ENCODE measurements at places on chromosomes 2 and 18. TPM values are rescaled to one million over a fixed set of nuclear protein-coding genes. Genes with fewer than 3 reads are reported as not detected.

- DNase-seq: no peak
Observed at GRCh38 chr18:38028946-38029345, 463.3 kb upstream of the CELF4 start.

DNA sequence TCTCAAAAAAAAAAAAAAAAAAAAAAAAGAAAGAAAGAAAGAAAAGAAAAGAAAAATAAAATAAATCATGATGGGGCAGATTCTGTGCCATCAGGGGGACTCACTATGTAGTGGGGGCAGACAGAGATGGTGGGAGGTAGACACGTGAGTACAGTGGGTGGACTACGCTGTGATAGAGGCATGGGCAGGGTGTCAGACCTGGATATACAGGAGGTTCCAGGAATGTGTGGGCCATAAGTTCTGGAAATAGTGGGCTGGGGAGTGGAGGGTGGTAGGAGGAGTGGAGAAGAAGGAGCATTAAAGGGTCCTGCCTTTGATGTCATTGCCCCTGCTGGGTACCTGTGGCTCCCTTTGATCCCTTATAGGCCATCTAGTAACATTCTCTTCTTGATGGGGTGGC lies 8.8 kb upstream of the WNT6 start:
- no peak for DNase-seq

- no peak for DNase-seq
Observed at GRCh38 chr18:22020127-22020866, 149.1 kb upstream of the GATA6 start.

DNA sequence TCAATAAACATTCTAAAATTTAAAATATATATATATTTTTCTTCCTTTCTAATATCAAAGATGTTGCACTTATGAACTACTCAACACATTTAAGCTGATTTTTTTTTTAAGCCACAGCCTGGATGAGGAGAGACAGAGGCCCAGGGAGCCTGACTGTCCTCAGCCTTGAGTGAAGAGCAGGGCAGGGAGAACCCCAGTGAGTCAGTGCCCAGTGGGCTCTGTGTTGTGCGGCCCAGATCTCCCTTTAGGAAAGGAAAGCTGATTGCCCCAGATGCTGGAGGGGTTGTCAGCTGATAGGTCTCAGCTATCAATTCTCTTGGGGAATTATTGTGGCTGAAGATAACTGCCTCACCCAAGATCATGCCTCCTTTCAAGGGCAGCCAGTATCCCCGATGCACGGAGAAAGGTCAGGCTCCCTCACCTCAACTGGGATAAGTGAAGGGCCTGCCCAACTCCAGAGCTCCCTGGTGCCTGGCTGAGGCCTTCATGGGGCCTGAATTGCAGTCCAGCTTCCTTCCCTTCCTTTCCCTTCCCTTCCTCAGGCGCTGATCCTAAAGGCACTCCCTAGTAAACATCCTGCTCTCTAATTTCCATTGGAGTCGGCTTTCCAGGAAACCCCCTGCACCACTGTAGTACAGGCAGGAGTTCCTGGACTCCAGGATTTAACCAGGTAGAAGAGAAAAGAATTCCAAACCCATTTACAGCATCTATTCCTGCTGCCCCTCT lies 106.9 kb upstream of the ATL2 start:
- no peak for DNase-seq

DNA sequence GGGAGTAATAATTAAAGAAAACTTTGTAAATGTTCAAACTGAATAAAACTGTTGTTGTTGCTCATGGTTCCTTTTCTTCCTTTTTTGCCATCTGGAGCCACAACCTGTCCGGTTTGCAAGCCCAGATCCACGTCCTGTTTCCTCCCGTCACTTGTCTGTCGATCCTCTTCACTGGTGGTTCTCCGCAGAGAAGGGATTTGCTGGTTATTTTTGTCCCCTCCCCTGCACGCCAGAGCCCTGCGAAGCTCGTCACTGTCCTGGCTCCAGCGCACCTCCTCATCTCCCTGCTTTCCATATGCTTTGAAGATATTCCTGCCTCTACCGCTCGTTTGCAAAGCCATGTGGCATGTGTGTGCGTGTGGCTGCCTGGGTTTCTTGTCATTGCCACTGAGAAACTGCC lies 461.4 kb downstream of the RNF144A start:
- DNase-seq: no peak

DNA sequence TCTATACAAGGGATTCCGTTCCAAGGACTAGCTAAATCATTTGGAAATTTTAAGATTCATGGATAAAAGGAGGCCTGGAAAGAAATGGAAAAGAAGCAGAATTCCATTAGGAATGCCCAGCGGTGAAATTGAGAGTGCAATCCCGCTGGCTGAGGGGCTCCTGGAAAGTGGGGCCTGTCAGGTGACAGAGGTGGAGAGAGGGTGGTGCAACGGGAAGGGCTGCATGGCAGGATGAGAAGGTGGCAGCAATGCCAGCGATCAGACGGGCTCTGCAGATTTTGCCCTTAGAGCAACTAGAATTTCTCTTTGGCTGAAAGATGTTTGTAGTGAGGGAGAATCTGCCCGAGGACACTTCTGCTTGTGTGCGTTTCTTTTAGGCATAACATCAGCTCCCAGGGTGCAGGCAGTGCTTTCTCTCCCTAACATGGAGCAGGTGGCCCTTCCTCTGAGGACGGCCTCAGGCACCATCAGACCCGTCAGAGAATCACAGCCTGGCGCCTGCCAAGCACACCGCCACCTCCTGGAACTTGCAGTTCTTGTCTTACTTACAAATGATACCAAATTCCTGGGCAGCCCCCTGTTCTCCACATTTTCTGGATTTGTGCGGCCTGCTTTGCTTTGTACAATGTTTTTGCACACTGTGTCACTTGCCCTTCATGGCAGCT lies 261.6 kb downstream of the NDUFA10 start:
- no peak for DNase-seq

DNA sequence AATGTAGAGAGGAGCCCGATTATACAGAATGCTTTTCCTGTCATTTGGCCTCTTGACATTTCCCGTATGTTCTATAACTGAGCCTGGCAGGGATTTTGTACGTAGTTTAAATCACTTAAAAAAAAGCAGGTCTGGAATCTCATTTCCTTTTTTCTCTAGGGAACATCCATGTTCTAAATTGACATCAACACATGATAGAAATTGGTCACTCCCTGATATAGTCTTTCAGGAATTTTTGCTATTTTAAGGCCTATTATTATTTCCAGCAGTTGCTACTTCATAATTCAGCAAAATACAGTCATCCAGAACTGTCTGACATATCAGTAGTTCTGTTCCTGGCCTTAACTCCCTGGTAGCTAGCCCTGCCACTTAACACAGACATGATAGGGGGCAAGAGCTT lies 565.7 kb upstream of the ZEB2 start:
- DNase-seq: no peak

DNA sequence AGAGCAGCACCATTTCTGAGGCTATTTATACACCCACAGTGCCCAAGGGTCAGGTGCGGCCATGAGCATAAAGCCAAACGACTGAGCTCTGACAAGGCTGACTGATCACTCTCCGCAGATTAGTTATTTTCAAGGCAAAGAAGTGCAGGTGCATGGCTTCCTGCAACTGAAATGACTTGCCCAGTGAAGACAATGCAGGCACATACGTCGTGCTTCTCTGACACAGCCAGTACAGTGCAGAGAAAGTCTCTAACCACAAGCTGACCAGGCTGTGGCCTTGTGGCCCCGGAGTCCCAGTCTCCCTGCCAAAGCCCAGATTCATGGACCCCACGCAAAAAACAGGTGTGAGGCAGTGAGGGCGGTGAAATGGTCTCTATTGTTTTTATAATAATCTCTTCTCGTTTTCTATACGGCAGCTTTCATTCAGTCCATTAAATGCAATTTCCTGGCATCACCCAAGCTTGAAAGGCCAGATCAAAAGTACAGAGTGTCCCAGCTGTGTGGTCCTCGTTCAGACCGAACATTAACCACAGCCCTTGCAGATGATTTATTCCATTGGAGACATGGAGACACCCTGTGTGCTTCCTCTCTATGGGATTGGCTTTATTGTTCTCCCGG lies 447.0 kb upstream of the ID2 start:
- no peak for DNase-seq

DNA sequence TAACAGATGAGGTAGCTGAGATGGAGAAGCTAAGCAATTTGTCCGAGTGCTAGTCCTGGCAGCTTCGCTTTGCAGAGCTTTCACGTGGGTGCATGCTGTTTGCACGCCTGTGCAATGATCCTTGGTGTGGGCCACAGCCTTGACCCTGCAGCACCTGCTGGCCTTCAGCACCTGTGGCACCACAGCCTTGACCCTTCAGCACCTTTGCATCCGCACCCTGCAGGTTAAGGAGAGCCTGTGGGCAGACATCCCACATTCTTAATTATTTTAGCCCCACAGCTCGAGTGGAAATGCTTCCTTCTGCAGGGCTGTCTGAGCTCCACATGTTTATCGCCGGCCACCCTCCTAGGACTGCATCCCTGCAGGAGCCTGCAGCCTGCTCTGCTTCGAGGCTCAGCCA lies 19.3 kb downstream of the NCK2 start:
- DNase-seq: no peak

DNA sequence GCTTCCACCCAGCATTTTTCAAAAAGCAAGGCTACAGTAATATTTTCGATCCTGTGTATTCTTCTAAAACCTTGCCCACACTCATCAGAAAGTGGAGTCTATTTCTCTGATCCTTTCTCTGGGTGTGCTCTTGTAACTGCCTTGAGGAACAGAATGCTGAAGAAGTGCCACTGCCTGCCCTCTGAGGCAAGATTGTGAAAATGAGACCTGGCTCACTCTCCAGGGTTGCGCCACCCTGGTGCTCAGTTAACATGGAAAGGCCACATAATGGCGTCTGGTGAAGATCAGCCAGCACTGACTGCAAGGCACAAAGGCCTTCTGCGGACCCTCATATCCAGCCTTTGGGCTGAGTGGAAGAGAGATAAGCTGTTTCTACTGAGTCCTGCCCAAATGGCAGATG lies 11.2 kb upstream of the SH3RF3 start:
- DNase-seq: no peak

DNA sequence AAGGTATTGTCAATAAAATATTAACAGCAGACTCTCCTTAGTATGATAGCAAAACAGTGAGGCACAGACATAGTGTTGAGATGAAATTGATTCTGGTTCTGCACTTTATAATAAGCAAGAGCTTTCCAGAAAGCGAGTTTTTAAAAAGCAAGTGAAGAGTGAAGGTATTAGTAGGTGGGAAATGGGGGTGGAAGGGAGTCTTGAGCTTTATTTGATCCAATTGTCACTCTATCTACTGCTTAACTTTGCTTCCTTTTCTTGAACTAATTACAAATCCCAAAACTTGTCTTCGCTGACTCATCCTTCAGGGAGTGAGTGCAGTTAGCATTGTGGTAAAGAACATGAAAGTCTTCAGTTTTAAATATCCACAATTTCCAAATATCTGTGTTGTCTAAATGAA lies 120.6 kb upstream of the BOD1L2 start:
- no peak for DNase-seq

The PUM2 gene
- total RNA-seq: 131 TPM

The CBLN2 gene
- not detected for total RNA-seq

The PROM2 gene
- total RNA-seq: 0.08 TPM

The CGREF1 gene
- total RNA-seq: 0.92 TPM

Data from activated CD4-positive, alpha-beta T cell treated with anti-CD3 and anti-CD28 coated beads, Interleukin-2, amount 10 ng/mL, durations not matched to agents 7 days and 5 days (primary cell).